ENCODE measurements at places on chromosomes 1 and 21. TPM values are rescaled to one million over a fixed set of nuclear protein-coding genes. Genes with fewer than 3 reads are reported as not detected.

- H3K27ac ChIP-seq = no peak overlapping the region
- no peak for DNase-seq
- peaks cover 19% of the 10 kb centered on the region for H3K4me1 ChIP-seq
- no peaks in the 10 kb centered on the region for H3K27me3 ChIP-seq
- H3K4me3 ChIP-seq = no peak overlapping the region
Measured at GRCh38 chr1:153359241-153359640, 1.6 kb downstream of the S100A9 start.

DNA sequence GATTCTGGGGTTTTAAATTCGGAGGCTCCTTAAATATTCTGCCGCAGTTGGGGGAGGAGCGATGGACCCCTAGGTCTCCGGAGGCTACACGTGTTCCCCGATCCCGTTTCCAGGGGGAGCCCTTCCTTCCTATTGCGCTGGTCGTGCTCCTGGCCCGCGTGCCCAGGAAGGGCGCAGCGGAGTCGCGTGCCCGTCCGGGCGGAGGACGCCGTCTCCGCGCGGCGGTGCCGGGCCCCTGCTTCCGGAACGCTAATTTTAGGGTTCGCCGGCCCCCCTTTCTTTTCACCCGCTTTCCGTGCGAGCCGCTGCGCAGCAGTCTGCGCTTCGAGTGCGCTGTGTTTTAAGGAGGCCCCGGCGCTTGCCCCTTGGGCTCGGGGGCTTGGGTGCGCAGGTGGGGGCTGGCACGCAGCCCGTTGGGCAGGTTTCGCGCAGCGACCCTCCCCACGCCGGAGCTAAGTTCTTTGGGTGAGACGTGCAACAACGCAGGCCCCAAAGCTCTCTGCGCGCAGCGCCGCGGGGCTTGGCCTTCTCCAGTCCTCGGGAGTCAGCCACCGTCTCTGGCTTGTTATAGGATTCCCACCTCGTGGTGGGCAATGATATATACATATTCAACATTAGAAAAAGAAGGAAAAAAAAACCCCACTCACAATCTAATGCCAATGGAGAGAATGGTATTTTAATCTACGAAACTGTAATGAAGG, 43.5 kb upstream of the DNAJC6 start:
- peaks cover 16% of the 10 kb centered on the region for H3K27me3 ChIP-seq
- peaks cover 27% of the 10 kb centered on the region for H3K4me1 ChIP-seq
- peak; percentile 35 for DNase-seq
- no peak overlapping the region for H3K27ac ChIP-seq
- no peaks in the 10 kb centered on the region for H3K36me3 ChIP-seq

- H3K27me3 ChIP-seq = no peaks in the 10 kb centered on the region
- peaks cover 2% of the 10 kb centered on the region for H3K36me3 ChIP-seq
- H3K4me1 ChIP-seq = peaks cover 18% of the 10 kb centered on the region
- H3K27ac ChIP-seq = peak overlapping the region; percentile 74
- peak overlapping the region; percentile 70 for H3K4me3 ChIP-seq
- peak; percentile 26 for DNase-seq
Measured at GRCh38 chr1:41242342-41243078, 404 bp upstream of the SCMH1 start.

- no peak for DNase-seq
- H3K36me3 ChIP-seq = no peaks in the 10 kb centered on the region
- H3K4me3 ChIP-seq = no peak overlapping the region
- H3K27me3 ChIP-seq = peaks cover 56% of the 10 kb centered on the region
Measured at GRCh38 chr1:37628026-37628556, 6.6 kb downstream of the RSPO1 start.

DNA sequence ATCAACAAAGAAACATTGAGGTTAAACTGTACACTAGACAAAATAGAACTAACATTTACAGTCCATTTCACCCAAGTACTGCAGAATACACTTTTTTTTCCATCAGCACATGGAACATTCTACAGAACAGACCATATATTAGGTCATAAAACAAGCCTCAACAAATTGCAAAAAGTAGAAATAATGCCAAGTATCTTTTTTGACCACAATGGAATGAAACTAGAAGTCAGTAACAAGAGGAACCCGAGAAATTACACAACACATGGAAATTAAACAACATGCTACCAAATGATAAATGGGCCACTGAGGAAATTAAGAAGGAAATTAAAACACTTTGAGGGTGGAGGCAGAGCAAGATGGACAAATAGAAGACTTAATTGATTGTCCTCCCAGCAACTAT, 8.4 kb upstream of the C1orf185 start:
- peaks cover 2% of the 10 kb centered on the region for H3K36me3 ChIP-seq
- H3K27ac ChIP-seq = no peak overlapping the region
- peaks cover 14% of the 10 kb centered on the region for H3K27me3 ChIP-seq
- DNase-seq = no peak
- no peak overlapping the region for H3K4me3 ChIP-seq

DNA sequence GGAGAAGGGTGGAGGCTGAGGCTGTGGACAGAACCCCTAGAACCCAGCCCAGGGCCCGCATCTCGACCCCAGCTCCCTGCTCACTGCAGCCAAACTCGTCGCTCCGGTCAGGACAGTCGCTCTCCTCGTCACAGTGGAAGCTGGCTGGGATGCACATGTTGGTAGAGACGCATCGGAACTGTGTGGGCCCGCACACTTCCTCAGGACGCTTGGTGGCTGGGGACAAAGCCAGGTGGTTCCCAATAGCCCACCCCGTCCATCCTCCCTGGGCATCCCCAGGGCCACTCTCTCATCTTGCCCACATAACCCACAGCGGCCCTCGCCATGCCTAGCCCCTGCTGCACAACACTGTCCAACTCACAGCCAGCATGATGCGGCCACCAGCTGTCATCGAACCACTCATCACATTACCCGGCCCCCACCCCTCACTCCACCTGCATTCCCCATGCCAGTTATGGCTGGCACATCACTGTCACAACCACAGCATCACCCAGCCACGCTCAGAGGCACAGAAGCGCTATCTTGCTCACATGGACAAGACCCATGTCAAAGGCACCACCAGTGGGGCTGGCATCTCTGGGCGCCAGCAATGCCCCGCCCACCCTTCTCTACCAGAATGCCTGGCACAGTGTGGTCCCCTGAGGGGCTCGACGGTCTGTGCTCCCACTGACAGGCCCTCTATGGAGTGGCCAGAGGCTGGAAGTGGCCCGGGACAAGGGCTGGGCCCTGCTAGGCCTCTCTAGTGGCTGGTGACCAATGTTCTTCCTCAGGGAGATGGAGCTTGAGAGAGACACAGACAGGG, 51.7 kb downstream of the HSPG2 start:
- no peaks in the 10 kb centered on the region for H3K36me3 ChIP-seq
- H3K27ac ChIP-seq = no peak overlapping the region

Gene CFHR1
- not detected for total RNA-seq

Data from activated naive CD4-positive, alpha-beta T cell treated with anti-CD3 and anti-CD28 coated beads for 36 hours (primary cell).